ENCODE measurements at places on chromosomes 1 and 21.
A peak's percentile ranks its signal among the peaks of the same experiment; 100 is the strongest.

DNA sequence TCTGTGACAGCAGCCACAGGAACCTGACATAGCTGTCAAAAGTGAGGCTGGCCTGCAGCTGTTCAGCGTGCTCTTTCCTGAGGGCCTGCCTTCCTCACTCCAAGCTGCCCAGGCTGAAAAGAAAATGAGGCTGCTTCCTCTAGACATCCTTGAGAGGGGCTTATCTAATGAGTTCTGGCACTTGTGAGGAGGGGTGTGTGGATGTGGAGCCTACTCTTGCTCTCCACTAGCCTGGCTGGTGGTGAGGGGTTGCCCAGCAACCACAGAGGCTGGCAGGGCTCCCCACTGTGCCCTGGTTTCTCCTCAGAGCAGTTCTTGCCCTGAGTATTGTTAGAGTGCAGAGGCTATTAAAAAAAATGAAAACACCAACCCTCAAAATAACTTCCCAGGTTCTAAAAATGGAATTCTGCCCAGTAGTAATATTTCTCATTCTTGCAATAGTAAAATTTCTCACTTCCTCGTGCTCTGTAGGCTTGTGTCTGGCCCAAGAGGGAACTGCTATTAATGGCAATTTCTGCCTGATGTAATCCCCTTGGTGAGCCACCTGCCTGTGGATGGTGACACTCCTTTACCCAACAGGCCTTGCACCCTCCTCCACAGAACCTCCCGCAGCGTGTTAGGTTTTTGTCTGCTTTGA lies 52.6 kb upstream of the EPS8L3 start:
- no peak for DNase-seq

DNA sequence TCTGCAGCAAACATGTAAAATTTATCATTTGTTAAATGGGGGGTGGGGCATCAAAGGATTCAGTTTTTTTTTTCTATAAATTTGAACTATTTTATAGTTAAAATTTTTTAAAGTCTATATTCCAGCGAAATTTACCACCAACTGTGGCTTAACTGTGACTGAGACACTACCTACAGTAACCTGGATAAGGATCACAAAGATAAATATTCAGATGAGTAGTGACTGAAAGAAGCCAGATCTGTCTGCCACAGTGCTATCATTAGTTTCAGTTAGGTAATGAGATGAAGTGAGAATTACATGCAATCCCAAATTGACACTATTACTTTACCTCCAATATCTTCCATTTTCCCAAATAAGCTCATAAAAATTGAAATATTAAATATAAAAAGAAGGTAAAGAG lies 5.4 kb downstream of the SPATA6 start:
- DNase-seq, result no peak

- DNase-seq, result no peak
These were observed 1.0 kb upstream of the SLC6A9 start for GRCh38 chr1:44032170-44032790.

GRCh38 chr1:241767737-241768136 lies 80.3 kb upstream of the EXO1 start:
- no peak for DNase-seq

- no peak for DNase-seq
These were observed 112.0 kb downstream of the BARHL2 start for GRCh38 chr1:90605070-90605469.

- DNase-seq, result no peak
These were observed 136.5 kb downstream of the TSEN15 start for GRCh38 chr1:184188037-184188436.

- DNase-seq, result peak; percentile 87
These were observed 5.1 kb upstream of the VWA1 start for GRCh38 chr1:1430114-1430982.

GRCh38 chr1:3706651-3707297 lies 45.5 kb upstream of the CCDC27 start:
- no peak for DNase-seq

DNA sequence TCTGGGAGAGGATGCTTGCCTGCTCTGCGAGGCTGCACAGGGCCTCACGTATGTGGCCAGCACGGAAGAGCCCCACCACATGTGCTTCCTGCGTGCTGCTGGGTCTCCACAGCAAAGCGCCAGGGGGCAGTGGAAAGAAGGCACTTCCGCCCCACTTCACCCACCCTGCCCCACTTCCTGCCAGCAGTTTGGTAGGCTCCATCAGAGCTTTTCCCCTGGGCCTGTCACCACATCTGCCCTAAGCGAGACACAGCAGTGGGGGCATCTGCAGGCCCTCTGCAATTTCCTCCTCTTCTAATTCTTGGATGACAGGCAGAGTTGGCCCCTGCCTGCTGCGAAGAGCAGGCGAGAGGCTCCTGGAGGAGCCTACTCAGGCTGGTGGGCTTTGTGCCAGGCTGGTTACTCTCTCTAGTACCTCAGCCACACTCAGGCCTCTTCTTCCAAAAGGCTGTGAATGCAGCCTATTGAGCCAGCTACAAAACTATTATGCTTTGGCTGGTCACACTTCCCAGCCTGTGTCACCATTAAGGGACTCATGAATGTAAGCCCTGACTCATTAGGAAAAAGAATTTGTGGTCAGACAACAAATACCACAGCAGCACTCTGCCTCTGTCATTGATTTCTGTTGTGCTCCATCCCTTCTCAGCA lies 25.0 kb downstream of the CD244 start:
- no peak for DNase-seq

GRCh38 chr1:94239796-94240195 lies 2.4 kb upstream of the ARHGAP29 start:
- DNase-seq, result no peak

DNA sequence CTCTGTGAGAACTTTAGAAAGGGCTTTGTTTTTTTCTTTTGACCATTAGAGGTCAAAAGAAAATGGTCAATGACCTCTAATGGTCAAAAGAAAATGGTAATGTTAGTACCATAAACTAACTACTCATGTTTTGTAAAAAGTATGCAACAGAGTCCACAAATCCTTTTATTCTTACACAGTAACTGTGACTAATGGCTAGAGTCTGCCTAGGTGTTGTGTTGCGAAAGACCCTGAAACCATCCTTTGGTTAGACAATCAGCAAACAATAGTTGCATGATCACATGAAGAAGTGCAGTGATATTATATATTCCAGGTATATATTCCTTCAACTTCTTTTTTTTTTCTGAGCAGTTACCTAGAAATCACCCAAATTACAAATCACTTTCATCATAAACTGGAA lies 40.9 kb downstream of the NEGR1 start:
- no peak for DNase-seq

GRCh38 chr1:85313888-85314696 lies 37.7 kb upstream of the BCL10 start:
- DNase-seq, result peak; percentile 63

GRCh38 chr1:7584643-7585042 lies 186.5 kb upstream of the VAMP3 start:
- no peak for DNase-seq

GRCh38 chr1:1315435-1315954 lies 7.1 kb downstream of the PUSL1 start:
- no peak for DNase-seq

GRCh38 chr1:183980951-183981525 lies 56.5 kb downstream of the COLGALT2 start:
- no peak for DNase-seq

DNA sequence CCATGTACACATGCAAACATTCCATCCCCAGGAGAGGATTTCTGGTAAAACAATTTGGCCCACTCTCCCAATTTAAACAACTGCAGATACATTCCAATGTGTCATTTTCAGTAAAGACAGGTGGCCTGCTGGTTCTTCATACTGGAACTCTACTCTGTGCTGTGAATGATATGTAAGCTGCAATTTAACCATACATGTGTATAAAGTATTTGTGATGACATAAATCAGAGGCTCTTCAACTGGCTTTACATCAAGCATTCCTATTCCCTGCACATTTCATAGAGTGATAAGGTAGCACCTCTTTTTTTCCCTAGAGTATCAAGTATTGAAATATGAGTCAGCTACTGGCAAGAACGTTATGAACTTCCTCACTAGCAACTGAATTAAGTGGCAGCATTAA lies 649.5 kb upstream of the ADGRL2 start:
- DNase-seq, result no peak

- DNase-seq, result no peak
These were observed 5.5 kb upstream of the JUN start for GRCh38 chr1:58789322-58789856.

Data from AG08396 (cell line).